ENCODE measurements at places on chromosomes 13 and 19.

DNA sequence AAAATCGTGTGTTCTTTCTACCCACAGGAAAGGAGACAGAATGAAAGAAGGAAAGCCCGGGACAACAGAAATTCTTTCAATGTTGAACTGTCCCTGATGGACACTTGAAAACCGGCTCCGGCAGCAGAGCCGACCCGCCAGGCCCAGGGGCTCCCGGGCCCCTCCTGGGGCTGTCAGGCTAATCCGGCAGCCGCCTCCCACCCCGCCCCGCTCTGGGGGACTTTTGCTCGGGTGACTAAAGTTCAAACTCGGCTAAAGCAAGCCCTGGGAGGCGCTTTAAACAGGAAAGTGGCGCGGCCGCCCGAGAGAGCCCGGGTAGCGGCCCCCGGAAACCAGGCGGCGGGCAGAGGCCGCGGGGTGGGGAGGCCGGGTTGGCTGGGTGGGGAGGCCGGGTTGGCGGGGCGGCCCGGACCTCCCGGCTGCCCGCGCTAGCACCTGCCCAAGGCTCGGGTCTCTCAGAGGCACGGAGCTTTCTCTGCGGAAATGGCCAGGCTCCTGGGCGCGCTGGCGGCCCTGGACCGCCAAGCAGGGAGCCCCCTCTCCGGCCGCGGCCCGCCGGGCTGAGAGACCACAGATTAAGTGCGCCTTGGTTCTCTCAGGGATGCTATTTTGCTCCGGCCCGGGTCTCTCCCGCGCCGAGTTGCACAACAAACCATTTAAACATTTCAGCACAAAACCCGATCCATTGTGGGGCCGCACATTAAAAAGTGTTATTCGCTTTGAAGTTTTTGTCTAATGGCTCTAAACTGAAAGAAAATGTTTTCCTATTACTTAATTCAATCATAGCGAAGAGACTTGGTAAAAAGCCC, 2.6 kb upstream of the GSX1 start:
- DNase-seq: no peak

- DNase-seq: no peak
These were observed 7.5 kb downstream of the KCTD15 start for GRCh38 chr19:33804021-33804799.

- no peak for DNase-seq
These were observed 21.6 kb upstream of the SEMA6B start for GRCh38 chr19:4580961-4581665.

GRCh38 chr13:59211606-59212005, 952.1 kb downstream of the DIAPH3 start:
- peak; percentile 22 for DNase-seq

DNA sequence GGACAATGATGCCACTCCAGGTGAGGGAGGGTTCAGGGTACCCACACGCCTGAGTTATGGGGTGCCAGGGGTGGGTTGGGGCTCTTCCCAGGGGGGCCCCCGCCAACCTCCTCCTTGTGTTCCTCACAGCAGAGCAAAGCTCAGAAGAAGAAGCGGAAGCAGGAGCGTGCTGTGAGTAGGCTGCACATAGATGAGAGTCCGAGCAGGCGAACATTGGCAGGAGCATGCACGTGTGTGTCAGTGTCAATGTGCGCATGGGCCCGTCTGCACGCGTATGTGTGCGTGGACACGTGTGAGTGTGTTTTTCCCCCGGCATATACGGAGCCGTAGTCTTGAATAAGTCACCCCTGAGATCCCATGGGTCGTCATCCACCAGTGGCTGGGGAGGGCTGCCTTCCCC, 12.4 kb upstream of the USE1 start:
- no peak for DNase-seq

All from SK-N-DZ (cell line).